ENCODE measurements at places on chromosomes 12 and 14.

DNA sequence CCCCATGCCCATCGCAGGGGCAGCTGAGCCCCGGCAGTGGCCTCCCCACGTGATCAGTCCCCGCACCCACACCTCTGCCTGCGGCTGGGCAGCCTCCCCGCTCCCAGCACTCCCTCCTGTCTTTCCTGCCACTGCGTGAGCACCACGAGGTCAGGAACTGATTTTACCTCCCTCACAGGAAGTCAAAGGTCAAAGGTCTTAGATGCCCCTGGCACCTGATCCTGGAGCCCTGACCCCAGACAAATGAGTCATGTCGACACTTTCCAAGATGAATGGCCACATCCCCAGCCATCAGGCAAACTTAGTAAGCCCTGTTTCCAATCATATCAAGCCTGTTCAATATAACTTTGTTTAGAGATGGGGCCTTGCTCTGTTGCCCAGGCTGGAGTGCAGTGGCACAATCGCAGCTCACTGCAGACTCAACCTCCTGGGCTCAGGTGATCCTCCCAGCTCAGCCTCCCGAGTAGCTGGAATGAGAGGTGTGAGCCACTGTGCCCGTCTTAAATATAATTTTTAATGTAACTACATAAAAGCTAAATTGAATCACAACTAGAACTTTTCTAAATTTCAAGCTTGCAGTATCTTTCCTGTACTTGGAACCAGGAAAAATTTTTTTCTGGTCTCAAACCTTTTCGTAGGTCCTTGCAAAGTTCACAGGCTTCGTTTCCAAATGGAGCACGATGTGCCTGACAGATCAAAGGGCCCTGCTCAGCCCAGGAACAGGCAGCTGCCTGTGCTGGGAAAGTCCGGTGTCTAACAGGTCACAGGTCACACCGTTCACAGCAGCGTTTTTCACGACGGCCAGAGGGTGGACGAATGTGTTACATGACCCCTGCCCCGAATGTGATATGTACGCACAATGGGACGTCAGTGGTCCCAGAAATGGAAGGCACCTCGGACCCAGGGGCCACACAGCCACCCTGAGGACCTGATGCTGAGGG lies 1.9 kb downstream of the LRCOL1 start:
- DNase-seq: no peak

DNA sequence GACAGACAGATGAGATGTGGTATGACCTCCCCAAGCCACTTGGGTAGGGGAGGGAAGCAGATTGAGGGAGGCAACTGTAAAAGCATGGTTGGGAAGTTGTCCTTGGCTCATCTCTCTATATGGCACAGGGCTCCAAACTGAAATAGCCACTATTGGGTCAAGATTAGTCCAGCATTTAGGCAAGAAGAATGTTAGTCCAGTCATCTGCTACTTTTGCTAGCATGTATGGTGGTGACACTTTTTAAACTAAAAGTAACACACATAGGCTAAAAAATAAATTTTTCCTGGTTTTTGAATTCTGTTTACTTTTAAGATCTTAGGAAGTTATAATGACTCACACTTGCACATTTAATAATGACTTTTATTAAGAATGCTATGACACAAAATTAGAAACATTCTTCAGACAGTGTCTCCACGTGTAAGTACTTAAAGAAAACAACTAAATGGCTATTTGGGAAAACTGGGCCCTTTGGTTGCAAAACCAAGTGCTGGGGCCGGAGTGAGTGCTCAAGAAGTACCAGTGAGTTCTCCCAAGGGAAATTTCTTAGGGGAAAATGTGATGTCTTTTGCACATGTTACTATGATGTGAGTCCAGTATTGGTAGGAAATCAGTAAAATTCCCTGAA lies 179.1 kb upstream of the HIF1A start:
- no peak for DNase-seq

DNA sequence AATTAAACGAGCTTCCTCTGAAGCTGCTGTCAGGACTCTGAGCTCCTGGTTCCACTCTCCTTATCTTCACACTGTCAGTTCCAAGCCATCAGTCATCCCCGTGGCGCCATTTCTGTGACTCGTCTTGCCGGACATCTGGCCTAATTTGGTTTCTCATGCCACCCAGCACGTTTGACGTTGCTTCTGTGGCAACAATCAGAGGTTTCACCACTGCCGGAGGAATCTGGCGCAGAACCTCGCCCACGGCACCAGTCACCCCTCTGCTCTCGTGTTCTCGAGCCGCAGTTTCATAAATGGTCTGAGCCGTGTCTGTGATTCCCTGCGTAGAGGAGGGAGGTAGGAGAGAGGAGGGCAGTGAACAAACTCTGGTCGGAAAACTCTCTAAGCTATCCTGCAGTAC lies 29.7 kb downstream of the BDKRB1 start:
- DNase-seq: no peak

DNA sequence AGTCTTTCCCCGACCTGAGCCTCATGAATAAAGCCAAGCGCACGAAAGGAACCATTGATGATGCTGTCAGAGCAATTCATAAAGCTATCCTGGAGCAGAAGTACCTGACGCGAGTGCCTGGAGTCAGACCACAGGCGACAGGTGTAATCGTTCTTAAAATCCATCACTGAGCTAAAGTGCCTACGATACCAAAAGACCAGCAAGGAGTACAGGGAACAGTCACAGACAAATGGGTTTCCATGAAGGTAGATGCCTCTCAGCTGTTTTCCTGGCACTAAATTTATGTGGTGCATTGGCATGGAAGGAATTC lies 1.4 kb upstream of the PCED1B start:
- DNase-seq: no peak

- DNase-seq: peak; percentile 83
Measured at GRCh38 chr14:25048170-25049016, 1.6 kb downstream of the STXBP6 start.
